ENCODE measurements at places on chromosomes 2 and 18. TPM values are rescaled to one million over a fixed set of nuclear protein-coding genes. Genes with fewer than 3 reads are reported as not detected.

The ARL5A gene
- total RNA-seq: 95.9 TPM

The APOB gene
- total RNA-seq: 4.7 TPM

The RAPGEF4 gene
- 6.7 TPM for total RNA-seq

The TCF23 gene
- total RNA-seq: 1.1 TPM

The VWC2L gene
- total RNA-seq: not detected

The COL4A3 gene
- 17.8 TPM for total RNA-seq

The ICOS gene
- total RNA-seq: not detected

The FN1 gene
- 4,393 TPM for total RNA-seq

The CTLA4 gene
- 0.30 TPM for total RNA-seq

The FHOD3 gene
- 31.2 TPM for total RNA-seq

The WNT10A gene
- total RNA-seq: not detected

The RIT2 gene
- total RNA-seq: not detected
